Glomerular endothelial cell (primary cell): ENCODE measurements at places on chromosomes 2 and 18.

- DNase-seq: no peak
These were observed 190.3 kb downstream of the LPIN1 start for GRCh38 chr2:11936761-11937160.

- no peak for DNase-seq
These were observed 9.4 kb downstream of the C2orf42 start for GRCh38 chr2:70181363-70181956.

DNA sequence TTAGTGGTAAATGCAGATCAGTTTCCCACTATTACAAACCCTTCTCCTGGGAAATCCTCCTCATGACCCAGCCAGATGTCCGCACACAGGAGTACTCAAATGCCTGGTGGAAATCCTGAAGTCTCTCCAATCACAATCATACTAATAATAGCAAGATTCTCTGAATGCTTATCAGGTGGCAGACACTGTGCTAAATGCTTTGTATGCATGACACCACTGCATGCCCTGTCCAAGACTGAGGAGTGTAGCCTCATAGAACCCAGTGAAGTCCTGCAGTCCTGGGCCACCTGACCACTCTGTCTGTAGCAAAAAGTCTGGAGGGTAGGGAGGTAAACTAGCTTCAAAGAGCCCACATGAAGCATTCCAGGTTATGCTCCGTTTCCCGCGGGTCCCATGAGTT, 434.8 kb upstream of the CHST9 start:
- no peak for DNase-seq

DNA sequence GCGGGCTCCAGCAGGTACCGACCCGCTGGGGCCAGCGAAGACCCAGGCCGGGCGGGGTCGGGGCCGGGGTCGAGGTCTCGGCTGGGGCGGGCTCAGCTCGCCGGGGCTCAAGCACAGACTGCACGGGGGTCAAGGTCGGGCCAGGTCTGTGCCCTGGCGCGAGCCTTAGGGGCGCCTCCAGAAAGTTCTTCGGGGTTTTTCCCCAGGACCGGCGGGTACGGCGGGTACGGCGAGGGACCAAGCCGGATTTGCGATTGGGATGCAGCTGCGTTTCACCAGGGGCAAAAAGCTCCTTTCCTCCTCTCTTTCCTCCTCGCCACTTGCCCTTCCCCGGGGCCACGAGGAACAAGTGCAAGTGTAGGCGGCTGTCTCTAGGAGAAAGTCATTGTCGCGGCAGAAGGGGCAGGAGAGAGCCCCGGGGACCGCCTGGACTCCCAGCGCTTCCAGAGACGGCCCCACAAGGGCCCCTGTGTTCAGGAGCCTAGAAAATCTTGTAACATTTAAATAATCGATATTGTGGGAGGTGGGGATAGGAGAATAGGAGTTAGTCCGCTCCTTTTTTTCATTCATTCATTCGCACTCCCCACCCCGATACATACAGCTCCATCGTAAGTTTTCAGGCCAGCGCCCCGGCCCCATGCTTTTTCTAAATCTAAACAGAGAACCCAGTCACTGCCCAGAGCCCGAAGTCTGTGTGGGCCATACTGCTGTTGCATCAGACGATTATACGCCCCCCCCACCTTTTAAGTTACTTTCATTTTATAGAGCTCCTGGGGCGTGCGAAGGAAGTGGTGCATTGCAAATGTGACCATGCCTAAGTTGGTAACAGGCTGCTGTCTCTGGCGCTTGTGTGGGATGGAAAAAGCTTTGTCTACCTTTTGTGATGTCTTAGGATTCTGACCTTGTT, 679 bp downstream of the PMAIP1 start:
- DNase-seq: no peak

- no peak for DNase-seq
These were observed 63.7 kb upstream of the CYRIA start for GRCh38 chr2:16729335-16729734.

GRCh38 chr18:47081578-47081977, 46.2 kb upstream of the ELOA2 start:
- no peak for DNase-seq

GRCh38 chr2:149657401-149658040, 69.9 kb upstream of the MMADHC start:
- DNase-seq: no peak
